Stimulated activated naive CD8-positive, alpha-beta T cell treated with anti-CD3 and anti-CD28 coated beads, Interleukin-15, amount 100 ng/mL, for 72 hours (primary cell): ENCODE measurements at places on chromosomes 13 and 19.

GRCh38 chr13:113205428-113205931 lies 3.0 kb downstream of the PCID2 start:
- DNase-seq, result no peak

DNA sequence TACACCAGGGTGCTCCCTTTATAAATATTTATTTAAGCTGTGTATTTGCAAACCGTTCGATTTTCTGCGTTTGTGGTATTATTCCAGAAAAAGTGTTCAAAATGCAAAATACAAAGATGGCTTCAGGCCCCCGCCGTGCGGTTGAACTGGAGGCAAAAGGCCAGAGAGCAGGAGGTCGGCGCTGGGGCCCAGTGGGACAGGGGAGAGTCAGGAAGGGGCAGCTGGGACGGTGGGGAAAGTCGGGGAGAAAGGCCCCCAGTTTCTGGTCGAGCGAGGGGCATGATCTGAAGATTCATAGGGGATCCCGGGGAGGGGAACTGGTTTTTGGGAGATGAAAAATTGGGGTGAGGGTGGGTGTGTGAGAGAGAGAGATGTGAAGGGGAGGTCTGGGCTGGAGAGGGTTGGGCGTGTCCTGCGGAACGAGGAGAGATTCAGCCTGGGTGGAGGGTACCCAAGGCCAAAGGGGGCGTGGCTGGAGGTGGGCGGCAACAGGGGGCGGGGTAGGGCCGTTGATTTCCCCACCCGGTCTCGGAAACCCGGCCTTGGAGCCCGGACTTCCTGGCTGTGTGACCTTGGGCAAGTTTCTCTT lies 678 bp downstream of the ISOC2 start:
- DNase-seq, result no peak

DNA sequence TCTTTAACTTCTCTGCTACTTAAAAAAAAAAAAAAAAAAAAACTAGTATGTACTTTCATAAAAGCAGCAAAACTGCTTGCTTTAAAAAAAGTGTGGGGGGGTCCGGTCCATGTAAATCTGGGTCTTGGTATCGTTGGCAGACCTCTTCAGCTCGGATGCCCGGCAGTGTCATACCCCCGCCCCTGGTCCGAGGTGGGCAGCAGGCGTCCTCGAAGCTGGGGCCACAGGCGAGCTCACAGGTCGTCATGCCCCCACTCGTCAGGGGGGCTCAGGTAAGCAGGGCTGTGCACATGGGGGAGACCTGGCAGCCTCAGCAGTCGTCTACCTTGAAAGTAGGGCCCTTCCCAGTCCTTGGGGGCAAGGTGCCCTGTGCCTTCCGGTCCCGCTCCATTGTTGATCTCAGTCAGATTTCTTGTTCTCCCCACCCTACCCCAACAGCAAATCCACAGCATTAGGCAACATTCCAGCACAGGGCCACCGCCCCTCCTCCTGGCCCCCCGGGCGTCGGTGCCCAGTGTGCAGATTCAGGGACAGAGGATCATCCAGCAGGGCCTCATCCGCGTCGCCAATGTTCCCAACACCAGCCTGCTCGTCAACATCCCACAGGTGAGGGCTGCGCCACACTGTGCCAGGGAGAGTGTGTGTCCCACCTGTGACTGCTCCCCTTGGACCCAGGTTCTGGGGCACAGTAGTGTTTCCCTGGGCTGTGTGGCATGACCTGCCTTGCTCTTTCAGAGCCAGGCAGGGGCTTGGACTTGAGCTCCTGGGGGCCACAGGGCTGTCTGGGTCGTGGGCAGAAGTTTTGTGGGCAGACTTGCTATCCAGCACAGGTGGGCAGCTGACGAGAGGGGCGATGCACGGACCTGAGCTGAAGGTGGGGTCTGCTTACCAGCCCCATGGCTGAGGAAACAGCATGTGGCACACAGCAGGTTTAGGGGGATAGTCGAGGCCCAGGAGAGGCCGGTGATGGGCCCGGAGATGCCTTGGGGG lies 19.4 kb downstream of the TSSK6 start:
- DNase-seq, result no peak

GRCh38 chr13:22218797-22219196 lies 547.9 kb downstream of the FGF9 start:
- no peak for DNase-seq

GRCh38 chr19:11699931-11700794 lies 38.6 kb downstream of the ZNF823 start:
- no peak for DNase-seq

GRCh38 chr19:53864308-53864836 lies 3.3 kb upstream of the MYADM start:
- DNase-seq, result no peak

DNA sequence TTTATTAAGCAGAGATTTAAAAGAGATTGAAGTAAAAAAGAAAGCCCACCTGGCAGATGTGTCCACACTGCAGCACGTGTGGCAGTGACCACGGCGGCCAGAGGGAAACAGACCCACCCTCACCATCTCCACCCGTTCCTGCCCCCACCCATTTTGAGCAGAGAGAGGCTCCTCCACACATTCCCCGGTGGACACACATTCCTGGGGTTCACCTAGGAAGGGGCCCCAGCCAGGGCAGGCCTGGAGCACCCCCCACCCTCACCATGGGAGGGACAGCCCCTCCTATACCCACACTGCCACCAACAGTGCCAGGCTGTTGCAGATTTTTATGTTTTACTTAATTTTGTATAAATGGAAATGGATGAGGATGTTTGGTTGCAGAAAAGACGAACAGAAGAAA lies 54.9 kb downstream of the SLC7A9 start:
- no peak for DNase-seq

- DNase-seq, result no peak
These were observed 1707.9 kb upstream of the PRR20A start for GRCh38 chr13:55432814-55433213.

- no peak for DNase-seq
These were observed 29.5 kb downstream of the ZNF490 start for GRCh38 chr19:12581100-12581499.

- no peak for DNase-seq
These were observed 22.3 kb upstream of the LILRA2 start for GRCh38 chr19:54551293-54551692.

- no peak for DNase-seq
These were observed 336.6 kb downstream of the TEX29 start for GRCh38 chr13:111657013-111657412.

DNA sequence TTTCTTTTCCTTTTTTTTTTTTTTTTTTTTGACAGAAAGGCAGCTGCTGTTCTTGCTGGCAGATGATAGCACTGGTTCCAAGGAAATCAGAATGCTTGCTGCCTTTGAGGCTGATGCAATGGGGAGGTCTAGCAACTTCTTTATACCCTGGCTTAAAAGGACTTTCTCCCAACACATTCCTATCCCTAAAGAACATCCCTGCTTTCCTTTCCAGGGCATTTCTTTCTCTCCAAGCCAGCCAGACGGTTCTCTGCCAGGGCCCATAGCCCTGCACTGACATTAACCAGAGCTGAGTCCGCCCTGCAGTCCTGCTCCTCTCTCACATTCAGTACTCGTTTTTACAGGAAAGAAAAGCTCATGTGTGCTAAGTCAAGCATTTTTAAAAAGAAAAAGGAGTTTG lies 133.9 kb upstream of the WASF3 start:
- DNase-seq, result no peak
